ENCODE measurements at places on chromosomes 7 and 10.

DNA sequence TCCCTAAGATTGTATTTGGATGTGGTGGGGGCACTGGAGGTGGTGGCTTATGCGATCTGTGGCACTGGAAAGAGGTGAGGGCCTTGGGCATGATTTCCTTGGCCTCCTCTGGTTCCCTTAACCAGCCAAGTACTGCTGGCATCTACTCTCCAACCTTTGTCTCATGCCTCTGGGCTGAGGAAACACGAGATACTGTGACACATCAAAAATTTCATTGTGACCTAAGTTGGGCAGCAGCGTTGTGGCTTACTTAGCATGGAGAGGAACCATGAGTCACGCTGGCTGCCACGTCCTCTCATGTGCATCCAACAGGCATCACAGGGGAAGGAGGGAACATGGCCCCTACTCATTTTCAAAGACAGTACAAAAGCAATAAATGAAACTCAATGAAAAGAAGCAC is 29.7 kb upstream of the GSDME start:
- DNase-seq: peak; percentile 96

GRCh38 chr7:47937065-47937687 is 11.1 kb downstream of the PKD1L1 start:
- no peak for DNase-seq

DNA sequence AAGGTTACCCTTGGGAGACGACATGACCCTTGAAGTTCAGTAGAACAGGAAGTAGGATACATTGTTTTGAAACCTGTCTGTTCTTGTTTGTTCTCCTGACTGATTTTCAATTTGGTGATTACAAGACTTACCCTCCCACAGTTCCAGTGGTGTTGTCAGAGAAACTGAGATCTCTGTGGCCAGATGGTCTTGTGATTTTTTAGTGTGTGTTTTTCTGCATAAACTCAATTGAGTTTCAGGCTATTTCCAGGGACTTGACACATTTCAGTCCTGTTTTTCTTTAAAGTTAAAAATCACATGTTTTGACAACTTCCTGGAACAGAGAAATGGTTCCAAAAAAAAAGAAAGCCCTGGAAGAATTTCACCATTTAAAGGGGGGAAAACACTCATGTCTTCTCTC is 22.3 kb downstream of the PIK3CG start:
- no peak for DNase-seq

GRCh38 chr10:110717781-110718589 is 73.8 kb downstream of the RBM20 start:
- DNase-seq: no peak

- no peak for DNase-seq
Observed at GRCh38 chr7:135177028-135177696, 6.7 kb upstream of the CYREN start.

DNA sequence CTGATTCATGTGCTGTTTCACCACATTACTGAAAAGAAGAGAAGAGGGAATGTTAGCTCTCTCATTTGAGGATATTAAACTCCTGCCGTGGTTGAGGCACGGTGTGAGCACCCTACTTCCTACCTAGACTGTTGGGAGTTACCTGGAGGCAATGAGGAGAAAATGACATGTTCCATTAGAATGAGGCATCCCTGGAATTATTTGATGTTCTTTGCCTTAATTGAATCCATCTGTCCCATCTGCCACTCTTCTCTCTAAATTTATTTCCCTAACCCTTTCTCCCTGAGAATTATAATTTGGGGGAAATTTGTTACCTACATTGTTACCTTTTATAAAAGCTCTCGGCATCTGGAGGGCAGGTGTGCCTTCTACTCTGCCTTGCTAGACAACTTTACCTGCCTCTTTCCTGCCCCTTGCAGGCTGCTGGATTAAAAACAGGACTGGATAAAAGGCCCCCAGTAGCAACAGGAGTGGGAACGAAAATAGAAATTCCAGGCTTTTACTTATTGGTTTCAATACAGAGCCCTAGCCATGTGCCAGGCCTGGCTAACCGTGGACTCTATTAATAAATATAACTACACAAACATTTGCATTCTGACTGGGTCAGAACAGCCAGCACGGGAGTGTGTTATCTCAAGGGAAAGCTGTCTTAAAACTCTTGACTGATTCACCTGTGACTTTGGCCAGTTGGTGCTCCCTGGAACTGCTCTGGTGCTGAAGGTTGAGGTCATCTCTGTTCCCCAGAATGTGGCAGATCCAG is 4.4 kb upstream of the ATXN7L1 start:
- DNase-seq: no peak

DNA sequence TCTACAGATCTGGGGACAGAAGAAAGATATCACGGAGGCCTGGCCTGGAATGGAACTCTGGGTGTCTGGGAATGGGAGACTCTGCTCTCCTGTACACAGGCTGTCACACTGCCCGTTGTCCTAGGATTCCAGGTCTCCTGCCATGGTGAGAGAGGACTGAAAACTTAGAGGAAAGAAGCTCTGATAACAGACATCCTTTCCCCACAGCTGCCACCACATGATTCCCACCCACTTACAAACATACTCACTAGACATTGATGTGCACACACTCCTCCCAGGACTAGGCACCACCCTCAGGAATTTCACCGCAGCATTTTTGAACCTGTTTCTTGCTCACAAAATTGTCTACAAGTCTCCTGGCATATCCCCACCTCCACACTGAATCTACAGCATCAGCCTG is 5.7 kb downstream of the ZNF92 start:
- no peak for DNase-seq

GRCh38 chr10:96591946-96592345 is 5.1 kb upstream of the TM9SF3 start:
- no peak for DNase-seq

GRCh38 chr7:104048055-104048454 is 58.6 kb upstream of the RELN start:
- no peak for DNase-seq

DNA sequence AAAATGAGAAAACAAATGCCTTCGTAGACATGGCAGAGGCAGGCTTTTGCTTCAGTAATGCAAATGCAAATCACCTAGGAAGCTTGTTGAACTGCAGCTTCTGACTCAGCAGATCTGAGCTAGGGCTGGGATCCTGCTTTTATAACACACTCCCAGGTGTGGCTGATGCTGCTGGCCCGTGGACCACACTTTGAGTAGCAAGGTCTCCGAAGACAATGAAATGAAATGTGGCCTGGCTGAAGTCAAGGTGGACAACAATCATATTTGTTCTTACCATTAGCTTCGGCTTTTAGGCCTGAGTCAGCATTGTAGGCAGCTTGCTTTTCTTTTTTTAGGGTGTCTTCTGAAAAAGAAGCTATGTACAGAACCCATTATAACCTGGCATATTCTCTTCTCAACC is 26.3 kb downstream of the COL17A1 start:
- DNase-seq: no peak

DNA sequence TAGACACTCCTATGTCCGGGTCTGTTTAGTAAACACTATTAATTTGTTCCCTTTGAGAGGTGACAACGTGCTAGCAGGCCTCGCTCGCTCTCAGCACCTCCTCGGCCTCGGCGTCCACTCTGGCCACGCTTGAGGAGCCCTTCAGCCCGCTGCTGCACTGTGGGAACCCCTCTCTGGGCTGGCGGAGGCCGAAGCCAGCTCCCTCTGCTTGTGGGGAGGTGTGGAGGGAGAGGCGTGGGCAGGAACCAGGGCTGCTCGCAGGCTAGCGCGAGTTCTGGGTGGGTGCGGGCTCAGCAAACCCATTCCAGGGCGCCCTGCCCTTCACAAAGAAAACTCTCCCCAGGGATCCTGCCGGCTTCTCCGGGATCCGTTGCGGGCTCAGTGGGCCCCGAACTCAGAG is 144.4 kb upstream of the CDCA7L start:
- DNase-seq: no peak

GRCh38 chr10:96306516-96306915 is 2.3 kb downstream of the DNTT start:
- no peak for DNase-seq

DNA sequence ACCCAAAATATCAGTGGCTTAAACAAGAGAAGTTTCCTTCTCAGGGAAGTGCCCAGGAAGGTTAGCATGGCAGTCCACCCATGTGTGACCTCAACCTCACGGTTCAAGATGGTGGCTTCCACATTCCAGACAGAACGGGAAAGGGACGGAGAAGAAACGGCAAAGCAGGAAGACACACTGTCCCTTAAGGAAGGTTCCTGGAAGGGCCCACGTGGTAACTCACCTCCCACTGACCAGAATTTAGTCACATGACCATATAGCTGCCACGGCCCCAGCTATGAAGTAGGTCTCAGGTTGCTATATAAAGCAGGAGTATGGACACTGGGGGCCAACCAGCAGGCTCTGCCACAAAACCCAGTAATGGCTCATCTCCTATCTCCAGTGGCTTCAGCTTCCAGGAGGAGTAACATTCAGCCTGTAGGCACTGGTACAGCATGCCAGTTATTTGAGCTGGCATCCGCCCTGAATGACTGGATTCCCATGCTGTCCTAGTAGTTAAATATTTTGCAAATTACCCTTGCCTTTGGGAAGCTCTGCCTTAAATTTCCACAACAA is 278.5 kb upstream of the KLF14 start:
- DNase-seq: no peak

GRCh38 chr10:70753841-70754621 is 31.1 kb downstream of the TBATA start:
- peak; percentile 20 for DNase-seq

- no peak for DNase-seq
Observed at GRCh38 chr7:144786522-144786921, 49.3 kb downstream of the TPK1 start.

- no peak for DNase-seq
Observed at GRCh38 chr7:69186974-69187373, 411.3 kb upstream of the AUTS2 start.

DNA sequence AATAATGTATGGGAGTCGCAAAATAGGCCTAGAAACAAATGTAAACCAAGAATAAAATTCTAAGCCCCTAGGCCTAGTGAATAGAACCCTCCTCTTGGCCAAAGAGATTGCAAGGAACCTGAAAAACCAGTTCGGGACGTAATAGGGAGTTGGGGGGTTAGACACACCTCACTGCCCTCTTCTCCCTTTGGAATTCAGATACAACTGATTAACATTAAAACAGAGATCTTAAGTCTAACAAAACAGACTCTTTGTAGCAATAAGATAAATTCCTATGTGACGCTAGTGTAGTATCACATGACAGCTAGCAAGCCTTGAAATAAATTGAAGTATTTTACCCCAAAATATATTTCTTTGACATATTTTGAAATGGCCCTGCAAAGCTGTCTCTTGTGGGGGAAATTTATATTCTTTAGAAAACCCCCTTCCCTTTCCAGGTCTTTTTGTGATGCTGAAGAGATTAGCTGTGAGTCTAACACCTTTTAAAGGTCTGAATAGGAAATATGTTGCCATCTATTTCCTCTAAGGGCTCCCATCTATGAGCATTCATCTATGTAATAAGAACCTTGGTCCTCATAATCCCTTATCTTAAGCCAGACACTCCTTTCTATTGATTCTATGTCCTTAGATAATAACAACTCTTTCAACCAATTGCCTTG is 623.4 kb upstream of the NRG3 start:
- no peak for DNase-seq

DNA sequence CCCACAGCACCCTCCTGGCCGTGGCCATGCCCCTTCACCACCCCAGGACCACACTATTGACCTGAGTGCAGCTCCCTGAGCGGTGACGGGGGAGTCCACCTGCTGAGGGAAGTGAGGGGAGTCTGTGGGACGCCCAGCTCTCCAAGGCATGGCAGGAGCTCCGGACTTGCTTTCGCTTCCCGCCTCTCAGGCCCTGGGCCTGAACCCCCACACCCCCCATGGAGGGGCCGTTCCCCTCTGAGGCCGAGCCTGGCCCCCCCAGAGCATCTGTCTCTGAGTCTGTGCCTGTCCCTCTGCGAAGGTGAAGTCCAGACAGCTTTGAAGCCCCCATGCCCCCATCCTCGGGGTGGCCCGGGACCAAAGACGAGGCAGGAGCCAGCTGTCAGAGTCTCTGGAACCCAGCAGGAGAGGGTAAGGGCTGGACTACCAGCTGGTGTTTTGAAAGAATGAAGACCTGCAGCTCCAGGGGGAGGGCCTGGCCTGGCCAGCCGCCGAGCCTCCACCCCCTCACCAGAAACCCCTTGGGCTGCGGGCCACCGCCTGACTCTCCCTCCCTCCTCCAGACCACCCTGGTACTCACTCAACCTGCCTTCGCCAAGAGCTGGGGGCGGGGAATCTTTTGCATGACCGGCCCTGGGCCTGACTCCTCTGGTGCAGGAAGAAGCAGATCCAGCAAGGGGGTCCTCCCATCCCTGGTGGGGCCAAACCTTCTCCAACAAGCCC is 114.0 kb downstream of the PDGFA start:
- no peak for DNase-seq

GRCh38 chr10:113049881-113050280 is 99.8 kb downstream of the TCF7L2 start:
- DNase-seq: no peak

DNA sequence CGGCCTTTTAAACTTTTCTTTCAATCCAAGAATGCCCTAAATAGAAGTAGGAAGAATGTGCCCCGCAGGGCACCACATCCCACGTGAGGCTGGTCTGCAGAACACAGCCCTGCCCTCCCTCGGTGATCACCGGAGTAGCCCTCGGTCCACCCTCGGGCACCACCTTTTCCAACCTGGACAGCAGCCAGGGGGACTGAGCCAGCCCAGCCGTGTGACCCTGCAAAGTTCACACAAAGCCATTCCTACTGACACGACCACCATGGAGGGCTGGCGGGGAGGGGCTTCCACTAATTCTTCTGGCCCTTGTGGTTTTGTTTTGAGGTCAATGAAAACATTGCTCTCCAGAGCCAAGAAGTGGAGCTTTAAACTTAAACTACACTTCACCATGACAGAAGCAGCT is 132.2 kb downstream of the TCERG1L start:
- no peak for DNase-seq

DNA sequence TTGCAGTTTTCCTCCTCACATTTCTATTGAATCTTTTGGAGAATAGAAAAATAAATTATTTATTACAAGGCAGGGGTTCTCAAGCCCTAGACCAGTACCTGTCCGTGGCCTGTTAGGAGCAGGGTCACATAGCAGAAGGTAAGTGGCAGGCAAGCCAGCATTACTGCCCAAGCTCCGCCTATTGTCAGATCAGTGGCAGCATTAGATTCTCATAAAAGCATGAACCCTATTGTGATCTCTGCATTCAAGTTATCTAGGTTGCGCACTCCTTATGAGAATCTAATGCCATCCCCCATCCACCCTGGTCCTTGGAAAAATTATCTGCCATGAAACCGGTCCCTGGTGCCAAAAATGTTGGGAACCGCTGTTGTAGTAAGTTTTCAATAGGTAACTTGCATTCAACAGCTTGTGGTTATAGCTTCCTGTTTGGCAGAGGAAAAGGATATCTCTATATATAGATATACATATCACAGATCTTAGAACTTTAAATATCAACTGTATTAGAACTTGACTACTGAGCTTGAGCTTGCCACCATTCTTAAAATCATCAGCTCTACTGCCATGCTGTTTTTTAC is 165.1 kb downstream of the AHR start:
- no peak for DNase-seq

GRCh38 chr10:3231951-3232730 is 59.6 kb upstream of the PITRM1 start:
- no peak for DNase-seq

DNA sequence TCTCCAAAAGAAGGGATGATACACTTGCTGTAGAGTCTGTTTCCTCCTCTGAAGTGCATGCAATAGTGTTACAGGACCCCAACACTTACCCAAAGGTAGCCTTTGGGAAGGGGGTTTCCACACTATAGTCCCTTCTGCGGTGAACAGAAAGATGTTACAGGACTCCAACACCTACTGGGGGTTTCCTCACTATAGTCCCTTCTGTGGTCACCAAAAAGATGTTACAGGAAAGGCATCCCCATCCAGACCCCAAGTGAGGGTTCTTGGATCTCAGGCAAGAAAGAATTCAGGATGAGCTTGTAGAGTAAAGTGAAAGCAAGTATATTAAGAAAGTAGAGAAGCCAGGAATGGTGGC is 69.2 kb upstream of the PIK3CG start:
- DNase-seq: no peak

Data from GM04503 (cell line).